ENCODE measurements at places on chromosomes 3 and 15. TPM values are rescaled to one million over a fixed set of nuclear protein-coding genes. Genes with fewer than 3 reads are reported as not detected.

Gene CCRL2
- not detected for total RNA-seq

Gene CD80
- 2.5 TPM for total RNA-seq

- DNase-seq: no peak
These were observed 2.3 kb downstream of the INKA1 start for GRCh38 chr3:49805367-49805782.

Gene GP9
- not detected for total RNA-seq

- DNase-seq: no peak
These were observed 6.7 kb upstream of the NCEH1 start for GRCh38 chr3:172717493-172718088.

- DNase-seq: no peak
These were observed 123.8 kb upstream of the C15orf61 start for GRCh38 chr15:67397139-67397538.

- no peak for DNase-seq
These were observed 104.8 kb upstream of the HERC1 start for GRCh38 chr15:63938486-63939061.

DNA sequence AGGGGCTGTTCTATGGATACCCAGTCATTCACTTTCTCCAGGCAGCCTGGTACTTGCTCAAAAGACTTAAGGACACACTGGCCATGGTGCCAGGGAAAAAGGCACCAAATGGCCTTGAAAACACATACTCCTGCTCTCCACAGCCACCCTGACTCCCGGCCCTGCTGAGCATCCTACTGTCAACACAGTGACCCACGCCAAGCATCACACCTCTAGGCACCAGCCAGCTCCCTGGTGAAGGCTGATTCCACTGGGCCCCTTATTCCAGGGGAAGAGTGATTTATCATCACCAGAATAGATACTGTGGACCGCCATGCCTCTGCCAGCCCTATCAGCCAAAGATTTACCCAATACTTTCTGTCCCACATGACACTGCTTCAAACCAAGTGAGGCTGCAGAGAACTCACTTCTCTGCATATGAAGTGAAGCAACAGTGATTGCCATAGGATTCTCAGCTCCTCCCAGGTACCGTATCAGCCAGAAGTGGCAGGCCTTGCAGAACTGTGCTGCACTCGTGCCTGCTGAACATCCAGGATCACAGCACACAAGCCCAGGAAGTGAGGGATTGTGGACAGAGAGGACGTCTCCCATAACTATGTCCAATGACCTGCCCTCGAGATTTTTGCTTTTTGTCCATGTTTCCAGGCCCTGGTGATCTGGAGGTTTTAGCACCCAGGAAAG is 63.7 kb downstream of the WHAMM start:
- DNase-seq: peak; percentile 3

GRCh38 chr3:13768453-13768852 is 111.4 kb downstream of the WNT7A start:
- DNase-seq: peak; percentile 66

DNA sequence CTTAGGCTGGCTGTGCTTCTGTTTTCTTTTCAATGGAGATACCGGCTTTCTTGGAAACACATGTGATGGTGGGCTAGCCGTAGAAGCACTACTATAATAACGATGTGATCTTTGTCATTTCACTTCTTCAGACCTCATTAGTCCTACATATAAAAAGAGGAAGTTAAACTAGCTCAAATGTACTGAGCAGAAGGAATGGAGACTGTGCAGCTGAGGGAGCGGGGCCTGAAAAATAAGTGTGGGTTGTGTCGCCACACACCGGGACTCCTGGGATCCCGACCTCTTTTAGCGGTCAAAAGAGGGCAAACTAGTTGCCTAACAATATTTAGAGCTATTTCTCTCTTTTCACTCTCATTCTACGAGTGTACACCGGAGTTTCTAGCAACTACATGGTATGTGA is 1.0 kb upstream of the RNF7 start:
- no peak for DNase-seq

- DNase-seq: peak; percentile 51
These were observed 35.2 kb downstream of the PYGO1 start for GRCh38 chr15:55552926-55553325.

Gene GOLGA6L10
- total RNA-seq: 10.4 TPM

DNA sequence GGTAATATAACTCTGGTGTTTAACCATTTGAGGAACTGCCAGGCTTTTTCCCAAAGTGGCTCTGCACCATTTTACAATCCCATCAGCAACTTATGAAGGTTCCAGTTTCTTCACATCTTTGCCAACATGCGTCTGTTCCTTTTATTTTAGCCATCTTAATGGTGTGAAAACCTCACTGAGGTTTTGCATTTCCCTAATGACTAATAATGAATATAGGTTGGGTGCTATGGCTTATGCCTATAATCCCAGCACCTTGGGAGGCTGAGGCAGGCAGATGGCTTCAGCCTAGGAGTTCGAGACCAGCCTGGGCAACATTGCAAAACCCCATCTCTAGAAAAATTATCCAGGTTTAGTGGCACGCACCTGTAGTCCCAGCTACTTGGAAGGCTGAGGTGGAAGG is 210.6 kb downstream of the TCF12 start:
- DNase-seq: no peak

Gene INAFM2
- total RNA-seq: 5.2 TPM

Gene ACP3
- total RNA-seq: 15.3 TPM

Gene CXCR6
- total RNA-seq: not detected

GRCh38 chr15:78142332-78142731 is 6.8 kb upstream of the IDH3A start:
- DNase-seq: no peak

Gene TF
- 0.40 TPM for total RNA-seq

DNA sequence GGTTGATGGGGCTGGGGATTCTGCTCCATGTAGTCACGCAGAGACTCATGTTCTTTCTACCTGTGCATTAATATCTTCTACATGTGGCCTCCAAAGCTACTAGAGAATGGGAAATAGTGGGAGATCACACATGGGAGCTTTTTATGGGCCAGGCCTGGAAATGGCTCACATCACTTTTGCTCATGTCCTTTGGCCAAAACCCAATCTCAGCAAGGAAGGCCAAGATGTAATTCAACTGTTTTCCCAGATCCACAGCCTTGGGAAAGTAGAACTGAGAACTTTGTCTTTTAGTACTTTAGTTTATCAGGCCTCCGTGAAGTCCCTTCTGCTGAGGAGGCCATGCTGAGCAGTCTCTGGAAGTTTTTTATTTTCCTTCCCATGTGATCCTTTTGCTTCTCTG is 73.2 kb upstream of the SLC4A7 start:
- no peak for DNase-seq

GRCh38 chr3:175434561-175434960 is 575.4 kb downstream of the NAALADL2 start:
- DNase-seq: no peak

- DNase-seq: no peak
These were observed 12.3 kb upstream of the LYSMD4 start for GRCh38 chr15:99745370-99746086.

Gene HIGD2B
- not detected for total RNA-seq
